ENCODE measurements at places on chromosomes 4 and X. TPM values are rescaled to one million over a fixed set of nuclear protein-coding genes. Genes with fewer than 3 reads are reported as not detected.

The MAGEA2 gene
- not detected for total RNA-seq

- DNase-seq = no peak
These were observed 32.3 kb upstream of the IRF2 start for GRCh38 chr4:184506527-184507121.

GRCh38 chrX:133726211-133726630 lies 259.2 kb downstream of the GPC3 start:
- peak; percentile 77 for DNase-seq

GRCh38 chr4:118114720-118115119 lies 80.4 kb downstream of the NDST3 start:
- no peak for DNase-seq

The MAGEB5 gene
- not detected for total RNA-seq

- DNase-seq = peak; percentile 69
These were observed 149.4 kb upstream of the CHRDL1 start for GRCh38 chrX:110944751-110945675.

GRCh38 chrX:18075603-18076002 lies 145.1 kb downstream of the BEND2 start:
- no peak for DNase-seq

GRCh38 chrX:134670134-134670924 lies 12.1 kb upstream of the PLAC1 start:
- DNase-seq = peak; percentile 80

DNA sequence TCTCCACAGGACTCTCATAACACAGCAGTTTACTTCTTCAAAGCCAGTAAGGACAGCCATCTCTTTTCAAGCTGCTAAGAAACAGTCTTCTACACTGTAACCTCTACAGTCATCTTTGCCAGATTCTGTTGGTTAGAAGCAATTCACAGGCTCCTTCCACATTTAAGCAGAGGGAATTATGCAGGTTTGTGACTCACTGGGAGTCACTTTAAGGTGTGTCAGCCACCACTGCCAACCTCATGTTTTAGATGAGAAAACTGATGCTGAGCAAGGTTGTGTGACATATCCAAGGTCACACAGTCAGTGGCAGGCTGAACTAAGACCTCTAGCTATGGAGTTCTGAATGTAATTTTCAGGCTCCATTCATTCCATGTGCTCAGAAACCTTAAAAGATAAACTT lies 143.5 kb downstream of the QDPR start:
- DNase-seq = no peak

GRCh38 chr4:186666252-186666651 lies 57.4 kb downstream of the FAT1 start:
- DNase-seq = no peak

The PNMA5 gene
- not detected for total RNA-seq

DNA sequence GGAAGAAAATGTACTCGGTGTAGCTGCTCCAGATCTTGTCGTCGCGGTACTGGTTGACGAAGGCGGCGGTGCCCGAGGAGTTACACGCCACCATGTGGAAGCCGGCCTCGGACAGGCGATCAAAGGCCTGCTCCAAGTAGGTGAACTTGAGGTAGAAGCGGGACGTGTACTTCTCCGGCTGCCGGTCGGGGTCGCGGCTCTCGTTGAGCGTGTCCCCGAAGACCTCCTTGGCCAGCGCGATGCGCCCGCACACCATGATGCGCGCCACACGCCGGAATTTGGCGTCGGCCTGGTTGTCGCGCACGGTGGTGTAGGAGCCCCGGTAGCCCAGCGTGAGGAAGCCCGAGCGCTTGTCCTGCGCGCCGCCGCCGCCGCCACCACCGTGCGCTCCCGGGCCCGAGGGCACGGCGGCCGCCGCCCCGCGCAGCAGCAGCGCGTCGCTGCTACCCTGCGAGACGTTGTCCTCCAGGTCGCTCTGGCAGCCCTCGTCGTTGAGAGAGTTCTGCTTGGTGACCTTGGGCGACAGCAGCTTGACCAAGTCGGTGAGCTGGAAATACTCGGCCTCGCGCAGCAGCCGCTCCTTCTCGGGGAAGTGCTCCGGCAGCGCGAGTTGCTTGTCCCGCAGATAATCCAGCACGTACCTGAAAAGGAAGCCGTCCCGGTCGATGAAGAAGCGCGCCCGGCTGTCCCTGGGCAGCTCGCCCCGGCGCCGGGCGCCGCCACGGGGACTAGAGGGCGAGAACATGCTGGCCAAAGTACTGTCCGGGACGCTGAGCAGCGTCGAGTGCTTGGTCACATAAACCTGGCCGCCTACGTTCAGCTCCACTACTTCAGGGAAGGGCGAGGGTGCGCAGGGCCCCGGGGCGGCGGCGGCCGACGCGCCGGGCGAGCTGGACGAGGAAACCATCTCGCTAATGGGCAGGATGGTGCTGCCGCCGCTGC lies 775 bp downstream of the KCTD8 start:
- peak; percentile 20 for DNase-seq

- peak; percentile 30 for DNase-seq
These were observed 106.0 kb upstream of the PLAC1 start for GRCh38 chrX:134764202-134764785.

- no peak for DNase-seq
These were observed 158.8 kb downstream of the PPARGC1A start for GRCh38 chr4:23730998-23731397.

DNA sequence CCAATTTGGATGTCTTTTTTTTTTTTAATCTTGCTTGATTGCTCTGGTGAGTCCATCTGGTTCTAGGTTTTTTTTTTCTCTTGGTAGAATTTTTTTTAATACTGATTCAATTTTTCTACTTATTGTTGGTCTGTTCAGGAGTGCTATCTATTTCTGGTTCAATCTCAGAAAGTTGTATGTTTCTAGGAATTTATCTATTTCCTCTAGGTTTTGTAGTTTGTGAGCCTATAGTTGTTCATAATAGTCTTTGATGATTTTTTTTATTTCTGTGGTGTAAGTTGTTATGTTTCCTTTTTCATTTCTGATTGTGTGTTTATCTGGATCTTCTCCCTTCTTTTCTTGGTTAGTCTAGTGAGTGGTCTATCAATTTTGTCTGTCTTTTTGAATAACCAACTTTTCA lies 129.6 kb downstream of the FAM13A start:
- DNase-seq = no peak

DNA sequence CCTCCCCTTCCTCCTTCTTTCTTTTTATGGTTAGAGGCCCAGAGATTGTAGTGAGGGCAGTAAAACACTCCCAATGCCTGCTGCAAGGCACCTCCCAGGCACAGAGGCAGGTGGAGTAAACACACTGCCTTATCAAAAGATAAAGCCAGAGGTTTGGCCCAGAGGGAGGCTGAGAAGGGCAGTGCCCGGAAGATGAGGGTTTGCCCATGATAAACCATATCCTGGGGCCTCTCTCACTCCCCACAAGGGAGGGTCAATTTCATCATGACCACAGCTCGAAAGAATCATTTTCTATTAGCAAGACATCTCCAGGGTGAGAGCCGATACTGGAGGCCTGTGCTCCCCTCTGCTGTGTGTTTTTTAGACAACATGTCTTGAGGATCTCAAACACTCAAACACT lies 98.5 kb upstream of the FAM9C start:
- no peak for DNase-seq

DNA sequence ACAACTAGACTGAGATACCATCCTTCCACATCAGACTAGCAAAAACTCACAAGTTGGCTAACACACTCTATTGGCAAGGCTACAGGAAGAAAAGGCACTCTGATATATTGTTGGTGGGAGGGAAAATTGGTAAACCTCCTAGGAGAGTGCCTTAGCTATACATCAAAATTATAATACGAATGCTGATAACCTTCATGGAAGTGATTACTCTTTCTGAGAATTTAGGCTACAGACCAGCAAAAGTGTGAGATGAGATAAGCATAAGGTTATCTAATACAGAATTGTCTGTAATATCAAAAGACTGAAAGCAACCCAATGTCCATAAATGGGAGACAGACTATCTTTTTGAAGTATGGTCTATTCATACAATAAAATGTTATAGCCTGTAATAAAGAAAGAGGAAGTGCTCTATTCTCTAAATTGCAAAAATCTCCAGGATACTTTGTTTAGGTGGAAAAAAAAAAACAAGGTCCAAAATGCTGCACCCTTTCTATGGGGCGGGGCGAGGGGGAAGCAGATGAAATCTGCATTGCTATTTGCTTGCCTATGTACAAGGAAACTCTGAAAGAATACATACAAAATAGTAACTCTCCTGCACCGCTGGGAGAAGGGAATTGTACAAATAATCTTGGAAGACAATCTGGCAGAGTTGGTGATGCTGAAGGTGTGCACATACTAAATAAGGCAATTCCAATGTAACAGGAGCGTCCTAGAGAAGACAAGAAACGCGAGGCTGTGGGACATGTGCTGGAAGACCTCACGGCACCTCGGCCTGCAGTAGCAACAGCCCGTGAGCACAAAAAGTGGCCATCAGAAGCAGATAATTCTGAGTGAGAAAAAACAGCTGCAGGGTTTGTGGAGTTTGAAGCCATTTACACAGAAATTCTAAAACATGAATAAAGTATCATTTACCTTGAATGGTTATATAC lies 109.7 kb downstream of the AFAP1 start:
- DNase-seq = no peak

DNA sequence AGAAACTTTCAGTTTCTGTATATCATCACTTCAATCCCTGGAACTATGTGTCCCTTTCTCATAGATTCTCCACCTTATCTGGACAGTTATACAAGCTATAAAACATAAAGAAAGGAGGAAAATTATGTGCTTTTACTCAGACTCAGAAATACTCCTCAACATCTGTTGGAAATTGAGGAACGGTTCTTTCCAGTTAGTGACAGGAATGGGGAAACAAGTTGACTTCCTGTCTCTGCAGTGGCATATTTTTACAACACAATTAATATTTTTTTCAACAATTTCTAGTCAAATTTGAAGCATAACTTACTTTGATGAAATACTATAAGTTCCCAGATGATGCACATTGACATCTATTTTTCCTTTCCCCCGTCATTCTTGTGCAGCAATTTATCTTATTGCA lies 27.9 kb downstream of the ABHD18 start:
- no peak for DNase-seq

DNA sequence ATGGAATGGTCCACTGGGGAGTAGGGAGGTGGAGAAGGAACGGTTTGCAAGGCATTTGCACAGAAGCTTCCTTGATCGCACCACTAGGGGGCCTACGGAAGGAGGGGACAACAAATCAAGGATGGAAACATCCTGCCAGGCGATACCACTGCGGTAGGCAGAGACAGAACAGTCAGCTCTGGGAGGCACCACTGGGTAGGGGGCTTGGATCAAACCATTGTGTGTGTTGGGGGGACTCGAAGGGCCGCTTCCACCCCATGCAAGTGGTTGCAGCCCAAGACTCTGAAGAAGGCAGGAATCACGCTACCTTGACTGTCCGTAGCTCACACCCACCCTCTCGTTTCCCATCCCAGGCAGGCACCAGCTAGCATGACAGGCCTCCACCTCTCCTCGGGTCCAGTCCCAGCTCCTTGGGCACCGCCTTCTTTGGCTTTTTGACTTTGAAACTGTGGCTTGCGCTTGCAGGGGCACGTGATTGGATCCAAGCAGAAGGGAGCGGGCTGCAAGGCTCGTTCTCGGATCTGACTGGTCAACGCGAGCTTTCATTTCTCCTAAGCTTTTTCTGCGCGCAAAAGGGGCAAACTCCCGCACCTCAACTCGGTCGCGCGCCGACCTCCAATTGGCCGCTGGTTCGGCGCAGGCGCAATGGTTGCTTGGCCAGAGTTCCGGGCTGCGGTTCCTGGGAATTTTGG lies 28.4 kb downstream of the GAGE1 start:
- peak; percentile 1 for DNase-seq

- DNase-seq = peak; percentile 54
These were observed 50.0 kb upstream of the SOD3 start for GRCh38 chr4:24745172-24745895.

- no peak for DNase-seq
These were observed 144.9 kb downstream of the PCDH19 start for GRCh38 chrX:100265179-100265578.

GRCh38 chr4:8850830-8851188 lies 20.8 kb downstream of the HMX1 start:
- no peak for DNase-seq

The PPARGC1A gene
- total RNA-seq = not detected

- DNase-seq = no peak
These were observed 1244.3 kb downstream of the RAPGEF2 start for GRCh38 chr4:160347197-160347596.

DNA sequence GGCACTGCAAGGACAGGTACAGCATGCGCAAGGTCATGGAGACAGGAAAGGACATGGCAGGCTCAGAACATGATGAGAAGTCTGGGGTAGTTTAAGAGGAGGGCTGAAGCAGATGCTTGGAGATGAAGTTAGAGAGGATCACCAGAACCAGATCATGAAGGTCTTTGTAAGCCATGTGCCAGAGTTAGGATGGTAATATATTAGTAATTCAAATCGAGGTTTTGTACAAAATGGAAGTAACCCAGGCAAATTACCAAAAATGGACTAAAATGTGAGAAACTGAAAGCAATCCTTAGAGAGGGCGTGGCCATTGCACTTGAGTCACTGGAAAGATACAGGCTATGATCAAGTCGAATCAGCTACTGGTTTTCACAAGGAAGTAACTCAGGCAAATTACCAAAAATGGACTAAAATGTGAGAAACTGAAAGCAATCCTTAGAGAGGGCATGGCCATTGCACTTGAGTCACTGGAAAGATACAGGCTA lies 13.5 kb downstream of the RXFP1 start:
- peak; percentile 70 for DNase-seq

The PLAC1 gene
- total RNA-seq = 0.83 TPM

The RNF150 gene
- total RNA-seq = not detected

DNA sequence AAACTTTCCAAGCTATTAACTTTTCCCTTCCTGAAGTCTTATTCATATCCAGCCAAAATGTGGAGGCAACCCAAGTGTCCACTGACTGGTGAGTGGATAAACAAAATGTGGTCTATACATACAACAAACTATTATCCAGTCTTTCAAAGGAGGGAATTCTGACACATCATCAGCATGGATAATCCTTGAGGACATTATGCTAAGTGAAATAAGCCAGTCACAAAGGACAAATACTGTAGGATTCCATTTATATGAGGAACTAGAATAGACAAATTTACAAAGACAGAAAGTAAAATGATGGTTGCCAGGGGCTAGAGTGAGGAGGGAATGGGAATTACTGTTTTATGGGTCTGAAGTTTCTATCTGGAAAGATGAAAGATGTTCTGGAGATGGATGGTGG lies 178.7 kb upstream of the PITX2 start:
- no peak for DNase-seq

DNA sequence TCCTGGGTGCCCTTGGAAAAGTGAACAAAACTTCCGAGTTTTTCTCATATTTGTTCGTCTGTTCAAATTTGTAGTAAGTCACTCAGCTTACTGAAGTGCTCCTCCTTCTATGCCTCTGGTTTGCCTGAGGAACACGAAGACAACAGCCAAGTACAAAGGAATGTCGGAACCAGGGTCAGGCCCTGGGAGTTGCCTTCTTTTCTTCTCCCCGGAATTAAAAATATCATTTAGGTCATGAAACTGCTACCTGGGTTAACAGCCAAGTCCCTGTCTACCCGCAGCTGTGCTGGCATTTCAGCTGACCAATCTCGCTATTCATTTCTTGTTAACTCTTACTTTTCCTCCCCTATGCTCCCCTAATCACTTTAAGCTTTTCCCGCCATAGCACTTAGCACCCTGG lies 137.6 kb upstream of the TEX13D start:
- DNase-seq = no peak

DNA sequence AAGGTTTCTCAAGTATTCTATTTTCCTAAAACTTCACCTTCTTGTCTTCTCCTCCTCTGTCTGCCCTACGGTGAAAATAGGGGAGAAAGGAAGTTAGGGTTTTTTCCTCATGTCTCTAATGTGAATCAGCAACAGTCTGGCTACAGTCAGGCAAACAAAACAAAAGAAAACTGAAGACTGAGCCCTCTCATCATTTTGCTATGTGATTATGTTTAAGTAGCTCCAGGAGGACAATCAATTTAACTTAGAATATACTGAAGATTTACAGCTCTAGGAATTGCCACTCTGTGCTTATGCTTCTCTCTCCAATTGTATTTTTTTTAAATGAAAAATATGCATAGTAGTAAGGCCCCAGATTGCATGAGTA lies 316.2 kb downstream of the GPAT3 start:
- DNase-seq = peak; percentile 61

All from mammary epithelial cell (primary cell).